ENCODE measurements at places on chromosomes 16 and 17. TPM values are rescaled to one million over a fixed set of nuclear protein-coding genes. Genes with fewer than 3 reads are reported as not detected.

- DNase-seq, result no peak
These were observed 440.5 kb downstream of the GRIN2A start for GRCh38 chr16:9741776-9742175.

GRCh38 chr17:80119839-80120238 lies 18.5 kb downstream of the GAA start:
- DNase-seq, result no peak

Gene CEP112
- 4.6 TPM for total RNA-seq

GRCh38 chr17:17324616-17325015 lies 21.4 kb downstream of the NT5M start:
- DNase-seq, result no peak

DNA sequence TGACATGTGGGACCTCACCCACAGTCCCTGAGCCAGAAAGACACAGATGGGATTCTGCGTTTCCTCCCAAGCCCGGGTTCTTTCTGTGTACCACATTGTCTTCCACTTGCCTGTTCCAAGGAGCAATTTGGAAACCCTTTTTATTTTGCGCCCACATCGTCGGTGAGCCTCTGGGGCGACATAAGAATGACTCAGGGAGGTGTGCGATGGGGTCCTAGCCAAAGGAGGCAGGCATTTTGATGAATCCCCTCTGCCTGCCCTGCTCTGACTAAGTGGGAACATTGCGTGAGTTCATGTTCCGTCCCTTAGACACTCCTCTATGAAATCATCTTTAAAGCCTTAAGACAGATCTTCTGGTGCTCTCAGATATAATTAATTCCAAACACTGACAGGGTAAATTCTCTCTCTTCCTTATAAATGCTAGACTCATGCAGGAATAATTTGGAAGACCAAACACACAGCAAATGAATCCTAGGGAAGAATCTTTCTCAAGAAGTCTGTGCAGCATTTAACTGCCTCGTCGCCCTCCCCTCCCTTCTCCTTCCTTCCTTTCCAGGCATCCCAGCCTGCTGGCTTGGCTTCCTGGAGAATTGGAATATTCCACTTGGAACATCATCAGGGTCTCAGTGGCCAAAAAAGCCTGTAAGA lies 52.7 kb upstream of the FOXF1 start:
- DNase-seq, result no peak

DNA sequence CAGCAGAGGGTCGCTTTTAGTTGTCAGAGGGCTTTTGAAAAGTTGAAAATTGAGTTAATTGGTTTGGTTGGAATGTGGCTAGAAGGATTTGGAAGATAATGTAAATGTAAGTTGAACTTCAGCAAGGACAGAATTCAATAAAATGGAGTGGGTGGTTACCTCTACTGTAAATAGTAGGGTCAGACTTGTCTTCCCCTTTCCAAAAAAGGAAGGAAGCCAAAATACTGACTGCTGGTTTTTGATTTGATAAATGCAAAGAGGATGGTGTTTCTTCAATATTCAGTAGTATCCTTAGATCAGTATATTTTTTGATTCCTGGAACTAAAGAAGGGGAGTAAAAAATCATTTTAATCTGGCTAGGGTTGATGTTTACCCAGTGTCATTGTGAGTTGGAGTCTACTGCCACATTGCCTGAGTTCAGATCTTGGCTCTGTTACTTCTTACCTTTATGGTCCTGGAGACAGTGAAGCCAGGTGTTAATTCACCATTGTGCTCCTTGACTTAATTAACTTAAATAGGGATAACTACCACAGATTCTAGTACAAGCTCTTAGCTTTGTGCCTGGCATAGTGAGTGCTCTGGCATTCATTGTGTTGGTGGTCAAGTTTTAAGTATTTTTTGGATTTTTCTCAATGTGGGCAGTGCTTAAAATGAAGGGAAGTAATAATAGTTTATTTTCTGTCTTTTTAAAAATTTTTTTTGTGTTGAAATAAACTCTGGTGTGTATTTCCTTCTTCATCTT lies 4.4 kb downstream of the HAPSTR1 start:
- DNase-seq, result no peak

GRCh38 chr16:28218109-28218508 lies 6.3 kb upstream of the XPO6 start:
- no peak for DNase-seq

DNA sequence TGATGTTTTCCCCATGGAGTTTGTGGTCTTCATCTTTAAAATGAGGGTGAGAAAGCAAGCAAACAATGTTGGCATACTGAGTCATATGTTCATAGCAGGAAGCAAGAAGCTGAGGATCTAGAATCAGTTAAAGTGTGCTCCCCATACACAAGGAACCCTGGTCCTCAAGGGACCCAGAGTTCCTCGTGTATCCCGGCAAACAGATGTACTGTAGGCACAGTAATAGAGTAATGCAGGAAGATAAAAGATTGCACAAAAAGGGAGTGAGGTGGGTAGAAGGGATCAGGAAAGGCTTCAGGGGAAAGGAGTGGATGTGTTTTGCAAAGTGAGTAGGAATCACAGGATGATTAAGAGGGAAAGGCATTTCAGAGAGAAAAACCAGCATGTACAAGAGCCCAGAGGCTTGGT lies 412.3 kb upstream of the CDH11 start:
- DNase-seq, result no peak

DNA sequence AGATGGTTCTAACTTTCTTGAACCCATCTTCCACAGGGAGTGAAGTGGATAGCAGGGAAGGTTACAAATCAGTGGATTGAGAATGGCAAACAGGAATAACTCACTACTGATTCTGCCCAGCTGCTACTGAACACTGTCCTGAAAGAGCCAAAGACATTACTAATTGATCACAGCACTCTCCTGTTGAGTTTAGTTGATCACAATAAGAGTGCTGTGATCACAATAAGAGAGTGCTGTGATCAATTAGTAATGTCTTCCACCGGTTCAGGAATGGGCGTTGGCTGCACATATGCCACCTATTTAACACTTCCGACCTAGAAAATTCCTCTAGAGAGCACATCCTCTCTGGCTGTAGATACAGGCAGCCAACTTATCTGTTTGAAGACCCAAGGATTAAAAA lies 11.4 kb downstream of the CFAP97D1 start:
- no peak for DNase-seq

GRCh38 chr16:3020247-3020603 lies at the start of gene TNFRSF12A:
Gene TNFRSF12A (plus strand): TSS chr16:3020368. CDS start chr16:3020398, 30 bp downstream.
- no peak for DNase-seq

- no peak for DNase-seq
These were observed 7.1 kb downstream of the FAHD1 start for GRCh38 chr16:1834096-1834495.

DNA sequence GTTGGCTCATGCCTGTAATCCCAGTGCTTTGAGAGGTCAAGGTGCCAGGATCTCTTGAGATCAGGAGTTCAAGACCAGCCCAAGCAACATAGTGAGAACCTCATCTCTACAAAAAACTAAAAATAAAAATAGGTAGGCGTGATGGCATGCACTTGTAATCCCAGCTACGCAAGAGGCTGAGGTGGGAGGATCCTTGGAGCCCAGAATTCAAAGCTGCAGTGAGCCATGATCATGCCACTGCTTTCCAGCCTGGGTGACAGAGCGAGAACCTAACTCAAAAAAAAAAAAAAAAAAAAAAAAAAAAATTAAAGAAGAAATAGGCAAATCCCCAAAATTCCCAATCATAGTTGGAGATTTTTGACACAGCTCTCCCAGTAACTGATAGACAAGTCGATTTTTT lies 32.2 kb upstream of the SRCIN1 start:
- DNase-seq, result no peak

DNA sequence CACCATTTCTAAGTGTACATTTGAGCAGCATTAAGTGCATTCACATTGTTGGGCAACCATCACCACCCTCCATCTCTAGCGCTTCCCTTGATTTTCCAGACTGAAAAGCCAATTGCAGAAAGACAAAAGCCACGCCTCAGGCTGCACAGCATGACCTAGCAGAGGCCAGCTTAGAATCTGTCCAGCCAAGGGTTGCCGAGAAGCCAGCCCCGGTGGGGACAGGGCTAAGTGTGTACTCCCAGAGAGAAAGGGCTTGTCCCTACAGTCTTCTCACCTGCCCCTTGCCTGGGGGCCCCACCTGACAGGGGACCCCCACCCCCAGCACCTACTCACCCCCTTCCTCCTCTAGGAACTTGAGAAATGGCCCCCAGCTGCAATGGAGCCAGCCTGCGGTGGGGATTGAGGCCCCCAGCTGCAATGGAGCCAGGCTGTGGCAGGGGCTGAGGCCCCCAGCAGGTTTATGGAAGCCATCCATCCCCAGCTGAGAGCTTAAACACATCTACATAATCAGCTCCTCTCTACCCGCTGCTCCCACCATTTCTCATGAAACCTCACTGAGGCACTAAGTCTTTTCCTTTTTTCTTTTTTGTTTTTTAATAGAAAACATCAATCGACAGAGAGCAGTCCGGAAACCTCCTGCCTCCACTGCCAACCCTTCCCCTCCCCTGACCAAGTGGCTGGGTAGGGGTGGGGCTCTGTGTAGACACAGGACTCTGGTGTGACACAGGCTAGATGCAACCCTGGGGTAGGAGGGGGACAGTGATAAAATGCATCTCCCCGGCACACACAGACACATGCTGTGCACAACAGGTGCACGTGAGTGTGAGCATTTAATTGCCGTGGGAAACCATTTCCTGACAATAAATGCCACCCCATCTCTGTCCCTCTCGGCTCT lies 77.9 kb downstream of the CCT6B start:
- no peak for DNase-seq

- DNase-seq, result no peak
These were observed 18.9 kb downstream of the CDR2 start for GRCh38 chr16:22355487-22355908.

DNA sequence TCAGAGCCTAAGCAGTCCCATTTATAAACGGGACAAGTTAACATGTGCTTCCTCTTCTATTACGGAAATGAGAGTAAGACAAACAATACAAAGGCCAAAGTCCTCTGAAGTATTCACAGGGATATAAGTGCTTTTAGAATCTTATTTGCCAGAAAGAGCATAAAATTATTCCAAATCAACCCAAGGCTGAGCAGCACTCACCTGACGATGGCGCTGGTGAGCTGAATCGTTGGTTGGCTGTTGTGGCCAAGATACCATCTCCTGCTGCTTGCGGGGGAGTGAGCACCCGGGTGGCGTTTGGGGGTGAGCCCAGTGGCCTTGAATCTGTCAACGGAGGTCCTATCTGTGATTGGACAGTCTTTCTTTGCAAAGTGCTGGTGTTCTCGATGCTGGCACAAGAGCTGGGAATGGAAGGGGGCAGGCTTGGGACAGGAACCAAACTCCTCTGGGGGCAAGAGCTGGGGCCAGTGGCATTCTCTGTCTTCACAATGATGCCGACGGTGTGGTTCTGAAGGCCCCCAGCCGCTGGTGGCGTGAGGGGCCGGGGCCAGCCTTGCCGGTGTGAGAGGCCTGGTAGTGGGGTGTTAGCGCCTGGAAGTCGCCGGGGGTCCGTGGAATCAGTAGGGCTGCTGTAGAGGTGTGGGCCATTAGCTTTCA lies 9.5 kb upstream of the DHRS13 start:
- no peak for DNase-seq

GRCh38 chr16:22386976-22387375 lies 12.6 kb upstream of the CDR2 start:
- no peak for DNase-seq

DNA sequence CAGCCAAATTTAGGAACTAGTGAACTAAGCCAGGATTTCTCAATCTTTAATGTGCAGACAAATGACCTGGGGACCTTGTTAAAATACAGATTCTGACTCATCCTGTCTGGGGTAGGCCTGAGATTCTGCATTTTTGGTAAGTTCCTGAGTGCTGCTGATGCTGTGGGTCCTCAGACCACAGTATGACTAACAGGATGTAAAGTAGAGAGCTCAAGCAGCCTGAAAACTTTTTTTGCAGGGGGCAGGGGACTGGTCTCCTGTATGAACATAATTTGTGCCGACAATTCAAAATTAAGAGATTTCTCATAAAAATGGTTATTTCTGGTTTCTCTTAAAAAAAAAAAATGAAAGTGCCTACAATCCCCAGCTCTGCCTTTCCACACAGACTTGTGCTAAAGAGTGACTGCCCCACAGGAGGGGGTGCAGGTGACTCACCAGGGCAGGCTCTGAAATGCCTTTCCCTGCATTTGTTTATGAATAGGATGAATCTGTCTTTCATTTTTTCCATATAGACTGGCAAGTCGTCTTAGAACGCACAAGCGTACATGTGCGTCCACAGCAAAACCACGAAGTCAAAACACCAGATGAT lies 271.5 kb downstream of the PHKB start:
- no peak for DNase-seq

DNA sequence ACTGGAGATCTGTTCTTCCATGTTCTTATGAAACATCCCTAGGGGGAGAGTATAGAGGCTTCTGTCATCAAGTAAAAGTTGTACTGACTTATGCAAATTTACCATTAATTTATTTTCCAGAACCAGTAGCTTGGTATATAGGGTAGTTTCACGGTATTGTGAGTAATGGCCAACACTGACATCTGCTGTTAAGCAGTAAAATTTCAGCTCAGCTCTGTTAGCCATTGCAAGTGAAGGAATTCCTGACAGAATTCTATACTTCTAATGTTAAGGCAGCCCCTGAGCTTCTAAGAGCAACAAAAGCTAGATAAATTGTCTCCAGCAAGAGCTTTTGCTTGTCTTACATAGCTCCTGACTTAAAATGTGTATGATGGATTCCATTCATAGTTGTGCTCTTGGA lies 613.5 kb upstream of the C16orf82 start:
- DNase-seq, result no peak

Gene ELMO3
- 2.3 TPM for total RNA-seq

DNA sequence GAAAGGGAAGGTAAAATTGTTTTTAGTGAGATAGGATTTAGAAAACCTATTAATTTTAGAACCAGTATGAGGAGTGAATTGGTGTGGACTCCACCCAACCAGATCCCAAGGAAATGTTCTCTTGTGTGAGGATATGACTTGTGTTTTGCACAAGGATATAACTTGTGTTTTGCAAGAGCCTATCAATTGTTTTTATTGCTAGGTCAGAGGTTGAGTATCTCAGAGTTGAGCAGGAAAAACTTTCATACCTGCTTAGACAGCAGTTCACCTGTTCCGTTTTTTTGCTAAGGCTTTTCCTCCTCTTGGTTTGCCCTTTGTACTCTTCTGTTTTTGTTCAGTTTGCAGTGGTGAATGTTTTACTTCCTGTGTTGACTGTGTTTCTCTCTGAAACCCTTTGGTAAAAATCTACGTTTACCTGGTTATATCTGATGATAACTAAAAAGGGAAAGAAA lies 5.1 kb downstream of the NBR1 start:
- DNase-seq, result no peak

GRCh38 chr16:30700491-30700890 lies 1.5 kb downstream of the SRCAP start:
- no peak for DNase-seq

DNA sequence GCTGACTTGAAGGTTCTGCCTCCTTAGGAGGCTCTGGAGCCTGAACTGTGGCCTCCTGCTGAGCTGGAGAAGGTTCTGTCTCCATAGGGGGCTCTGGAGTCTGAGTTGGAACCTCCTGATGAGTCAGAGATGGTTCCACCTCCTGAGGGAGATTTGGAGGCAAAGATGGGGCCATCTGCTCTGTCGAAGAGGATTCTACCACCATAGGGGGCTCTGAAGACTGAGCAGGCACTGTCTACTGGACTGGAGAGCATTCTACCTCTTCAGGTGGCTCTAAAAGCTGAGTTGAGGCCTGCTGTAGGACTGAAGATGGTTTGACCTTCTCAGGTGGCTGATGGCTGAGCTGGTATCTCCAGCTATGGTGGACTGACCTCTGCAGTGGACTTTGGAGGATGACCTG lies 16.2 kb downstream of the RDM1 start:
- DNase-seq, result no peak

Gene CES5A
- total RNA-seq, result 0.09 TPM

Gene CCDC78
- 4.8 TPM for total RNA-seq
